Right ventricle myocardium superior (tissue), 1 donor: ENCODE measurements at places on chromosomes 5 and 9.

- DNase-seq = no peak
Observed at GRCh38 chr9:79477955-79478771, 93.6 kb upstream of the TLE4 start.

DNA sequence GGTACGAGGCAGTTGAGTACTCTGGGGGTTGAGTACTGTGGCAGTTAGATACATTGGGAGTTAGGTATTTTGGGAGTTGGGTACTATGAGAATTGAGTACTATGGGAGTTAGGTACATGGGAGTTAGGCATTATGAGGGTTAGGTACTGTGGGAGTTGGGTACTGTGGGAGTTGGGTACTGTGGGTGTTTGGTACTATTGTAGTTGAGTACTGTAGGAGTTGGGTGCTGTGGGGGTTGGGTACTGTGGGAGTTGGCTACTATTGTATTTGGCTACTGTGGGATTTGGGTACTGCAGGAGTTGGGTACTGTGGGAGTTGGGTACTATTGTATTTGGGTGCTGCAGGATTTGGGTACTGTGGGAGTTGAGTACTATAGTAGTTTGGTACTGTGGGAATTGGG, 4.8 kb upstream of the SLC6A19 start:
- DNase-seq = no peak

GRCh38 chr9:135990468-135991429, 29.6 kb upstream of the UBAC1 start:
- no peak for DNase-seq

DNA sequence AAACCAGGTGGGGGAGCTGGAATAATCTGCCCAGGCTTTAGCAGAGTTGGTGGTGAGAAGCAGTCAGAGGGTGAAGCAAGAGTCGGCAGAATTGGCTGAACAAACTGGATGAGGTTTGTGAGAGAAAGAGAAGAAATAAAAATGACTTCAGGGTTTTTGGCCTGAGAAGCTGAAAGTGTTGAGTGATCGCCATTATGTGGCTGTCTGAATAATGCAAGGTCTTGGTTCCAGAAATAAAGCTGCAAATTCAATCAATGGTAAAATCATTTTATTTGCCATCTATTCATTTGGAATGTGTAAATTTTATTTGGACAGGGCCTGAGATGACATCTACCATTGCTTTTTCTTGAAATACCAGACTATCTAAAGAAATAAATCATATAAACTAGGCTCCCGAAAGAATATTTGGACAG, 50.4 kb upstream of the DAB2 start:
- no peak for DNase-seq

GRCh38 chr5:111937094-111937493, 180.1 kb upstream of the NREP start:
- no peak for DNase-seq

DNA sequence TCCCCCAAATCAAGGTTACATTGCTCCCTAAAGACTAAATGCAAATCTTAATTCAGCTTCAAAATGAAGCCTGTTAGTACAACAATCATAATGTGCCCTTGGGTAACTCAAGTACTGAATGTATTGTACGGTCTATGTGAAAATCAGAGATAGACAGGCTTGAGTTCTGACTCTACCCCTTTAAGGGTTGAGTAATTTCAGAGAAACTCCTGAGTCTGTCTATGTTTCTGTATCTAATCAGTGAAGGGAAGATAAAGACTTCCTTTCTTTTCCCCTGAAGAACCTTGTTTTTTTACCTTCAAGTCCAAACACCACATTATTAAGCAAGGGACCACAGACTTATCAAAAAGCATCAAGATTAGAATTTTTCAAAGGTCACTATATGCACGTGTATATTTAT, 108.2 kb downstream of the MPDZ start:
- DNase-seq = no peak

GRCh38 chr9:93895535-93895934, 59.6 kb downstream of the BARX1 start:
- DNase-seq = peak; percentile 16

DNA sequence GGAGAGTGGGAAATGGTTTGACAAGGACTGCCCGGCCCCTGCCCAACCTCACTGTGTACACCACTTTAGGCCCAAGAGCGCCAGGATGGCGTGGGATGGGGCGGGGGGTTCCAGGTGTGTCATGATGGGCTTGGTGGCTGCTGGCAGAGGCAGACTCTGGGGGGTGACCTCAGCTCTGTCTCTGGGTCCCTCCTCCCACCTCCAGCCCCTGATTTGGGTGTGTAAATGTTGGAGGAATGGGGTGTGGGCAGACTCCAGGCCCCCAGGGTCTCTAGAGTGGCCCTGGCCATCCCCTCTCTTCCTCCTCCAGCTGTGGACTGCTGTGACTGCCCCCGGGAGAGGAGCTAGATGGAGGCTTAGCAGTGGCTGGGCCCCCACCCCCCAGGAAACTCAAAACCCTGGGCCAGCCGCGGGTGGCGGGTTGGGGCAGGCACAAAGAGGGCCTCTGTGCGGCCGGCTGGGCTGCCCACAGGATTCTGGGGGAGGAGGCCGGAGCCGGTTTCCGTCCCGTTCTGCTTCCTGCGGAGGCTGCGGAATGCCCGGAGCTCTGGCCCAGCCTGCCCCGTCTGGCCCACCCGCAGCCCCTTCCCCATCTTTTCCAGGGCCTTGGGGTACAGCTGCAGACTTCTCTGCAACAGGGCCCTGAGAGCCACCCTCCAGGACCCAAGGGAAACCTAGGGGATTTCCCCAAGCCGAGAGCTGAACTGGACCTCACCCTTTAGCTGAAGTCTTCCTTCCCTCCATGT, 23.1 kb downstream of the CXXC5 start:
- DNase-seq = no peak

DNA sequence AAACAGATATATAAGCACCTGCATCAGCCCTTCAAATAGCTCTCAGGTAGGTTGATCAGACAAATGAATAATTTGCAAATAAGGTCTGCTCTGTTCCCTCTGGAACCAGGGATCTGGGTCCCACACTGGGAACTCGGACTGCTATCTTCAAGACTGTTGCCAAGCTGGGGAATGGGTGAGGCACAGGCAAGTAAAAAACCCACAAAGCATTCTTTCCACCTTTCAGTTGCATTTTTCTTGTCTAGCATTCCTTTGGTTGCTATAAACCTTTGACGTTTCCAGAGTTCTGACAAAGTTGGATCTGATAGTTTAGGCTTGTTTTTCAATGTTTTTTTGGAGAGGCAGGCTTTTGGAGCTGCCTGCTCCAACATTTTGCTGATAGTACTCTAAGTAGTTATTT, 20.1 kb downstream of the FBXL17 start:
- no peak for DNase-seq

DNA sequence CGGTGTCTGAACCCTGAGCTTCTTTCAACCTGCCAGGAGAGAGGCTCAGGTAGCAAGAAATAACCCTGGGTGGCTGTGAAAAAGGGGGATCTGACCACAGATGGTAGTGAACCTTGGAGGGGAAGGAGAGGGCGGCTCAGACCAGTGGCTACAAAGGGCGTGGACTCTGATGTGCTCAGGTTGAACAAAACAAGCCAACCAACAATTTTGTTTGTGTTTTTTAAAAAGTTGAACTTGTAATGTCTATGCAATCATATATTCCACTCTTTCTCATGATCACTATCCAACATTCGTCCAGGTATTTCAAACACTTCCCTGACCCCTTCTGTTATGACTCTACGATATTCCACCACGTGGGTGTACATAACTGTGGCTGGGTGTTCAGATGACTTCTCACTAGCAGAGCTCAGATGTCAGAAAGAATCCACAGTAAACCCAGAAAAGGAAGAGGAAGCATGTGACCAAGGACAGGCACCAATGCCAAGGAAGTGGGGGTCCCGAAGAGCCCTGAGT, 20.0 kb downstream of the PTPN3 start:
- no peak for DNase-seq

- no peak for DNase-seq
Observed at GRCh38 chr9:75904364-75904763, 13.9 kb downstream of the PCSK5 start.

DNA sequence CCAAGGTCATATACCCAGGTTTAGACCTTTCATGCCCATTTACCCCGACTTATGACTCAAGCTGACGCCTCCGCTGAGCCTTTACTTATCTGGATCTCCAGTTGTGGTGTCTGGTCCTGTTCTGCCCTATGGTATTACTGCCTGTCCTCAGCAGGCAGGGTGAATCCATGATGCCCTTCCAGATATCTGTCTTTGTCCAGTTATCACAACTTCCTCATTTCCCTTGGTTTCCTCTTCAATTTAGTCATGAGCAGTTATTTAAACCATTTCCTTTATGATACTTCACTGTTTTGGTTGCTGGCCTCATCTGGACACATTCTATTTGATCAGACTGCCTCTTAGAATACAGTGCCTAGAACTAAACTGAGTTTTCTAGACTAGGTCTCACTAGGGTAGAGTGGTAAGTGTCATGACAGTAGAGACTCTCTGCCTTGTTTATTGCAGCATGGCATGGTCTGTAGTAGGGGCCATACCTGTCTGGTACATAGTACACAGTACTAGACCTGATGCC, 93.3 kb downstream of the MELK start:
- DNase-seq = no peak

GRCh38 chr9:95157481-95158151, 159.9 kb downstream of the FANCC start:
- DNase-seq = no peak

DNA sequence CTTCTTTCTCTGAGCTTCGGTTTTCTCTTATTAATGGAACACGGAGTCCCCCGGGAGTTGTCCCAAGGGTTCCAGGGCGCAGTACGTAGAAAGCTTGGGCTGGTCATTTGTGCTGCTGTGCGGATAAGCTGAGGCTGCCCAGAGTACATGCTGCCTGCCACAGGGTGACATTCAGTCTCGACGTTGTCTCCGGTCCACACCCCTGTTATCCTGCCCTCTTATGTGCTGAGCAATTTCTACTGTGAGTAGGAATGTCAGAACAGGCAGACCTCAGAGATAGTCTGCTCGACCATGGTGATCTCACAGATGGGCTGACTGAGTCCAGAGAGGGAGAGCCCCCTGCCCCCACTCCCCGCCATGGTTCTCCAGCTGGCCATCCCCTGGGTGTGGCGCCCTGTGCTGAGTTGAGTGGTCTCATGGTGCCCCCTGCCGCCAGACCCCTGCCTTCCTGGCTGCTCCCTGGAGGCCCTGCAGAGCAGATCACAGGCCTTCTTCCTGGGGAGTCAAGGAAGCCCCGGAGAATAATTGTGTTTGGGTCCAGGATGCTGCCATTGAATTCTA, 124.0 kb downstream of the RGS3 start:
- DNase-seq = peak; percentile 84

- DNase-seq = no peak
Observed at GRCh38 chr5:172501708-172502320, 47.5 kb upstream of the SH3PXD2B start.

- no peak for DNase-seq
Observed at GRCh38 chr5:132840896-132841295, 10.4 kb upstream of the SHROOM1 start.

DNA sequence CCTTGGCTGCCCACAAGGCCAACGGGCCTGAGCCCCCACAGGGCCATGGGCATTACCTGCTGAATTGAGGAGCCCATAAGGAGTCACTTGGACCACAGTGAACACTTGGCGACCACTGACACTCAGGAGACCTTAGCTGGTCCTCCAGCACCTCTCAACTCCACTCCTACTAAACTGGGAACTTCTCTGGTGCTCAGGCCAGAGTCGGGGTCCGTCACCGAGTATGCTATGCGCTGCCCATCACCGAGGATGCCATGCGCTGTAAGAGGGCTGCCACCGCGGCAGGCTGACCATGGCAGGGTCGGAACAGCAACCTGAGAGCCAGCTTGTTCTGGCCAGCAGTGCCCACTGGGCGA, 600 bp upstream of the SQSTM1 start:
- DNase-seq = no peak

GRCh38 chr5:40981420-40981819, 72.1 kb downstream of the C7 start:
- no peak for DNase-seq

DNA sequence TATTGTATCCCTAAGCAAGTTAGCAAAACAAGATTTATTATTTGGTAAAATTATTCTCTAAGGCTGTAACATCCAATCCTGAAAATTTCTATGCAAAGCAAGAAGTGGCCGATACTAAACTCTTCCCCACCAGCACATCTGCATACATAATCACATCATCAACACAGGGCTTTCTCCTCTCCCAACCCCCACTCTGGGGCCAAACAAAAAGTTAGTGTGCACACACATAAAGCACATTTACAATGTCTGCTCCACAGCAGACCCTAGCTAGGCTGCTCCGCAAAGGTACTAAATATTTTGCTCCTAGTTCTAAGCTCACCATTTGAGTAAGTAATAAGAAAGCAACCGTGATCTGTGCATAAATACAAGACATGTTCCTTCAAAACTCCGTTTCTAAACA, 3.6 kb downstream of the RNF130 start:
- DNase-seq = no peak

GRCh38 chr5:160229190-160229742, at the start of gene FABP6:
Gene FABP6, plus strand, starts transcription at chr5:160229506. Its CDS starts 52 bp downstream, at chr5:160229558.
- DNase-seq = no peak

GRCh38 chr9:134422301-134423090, 96.2 kb downstream of the RXRA start:
- DNase-seq = no peak
